ENCODE measurements at places on chromosomes 12 and 14.
A peak's percentile ranks its signal among the peaks of the same experiment; 100 is the strongest.

DNA sequence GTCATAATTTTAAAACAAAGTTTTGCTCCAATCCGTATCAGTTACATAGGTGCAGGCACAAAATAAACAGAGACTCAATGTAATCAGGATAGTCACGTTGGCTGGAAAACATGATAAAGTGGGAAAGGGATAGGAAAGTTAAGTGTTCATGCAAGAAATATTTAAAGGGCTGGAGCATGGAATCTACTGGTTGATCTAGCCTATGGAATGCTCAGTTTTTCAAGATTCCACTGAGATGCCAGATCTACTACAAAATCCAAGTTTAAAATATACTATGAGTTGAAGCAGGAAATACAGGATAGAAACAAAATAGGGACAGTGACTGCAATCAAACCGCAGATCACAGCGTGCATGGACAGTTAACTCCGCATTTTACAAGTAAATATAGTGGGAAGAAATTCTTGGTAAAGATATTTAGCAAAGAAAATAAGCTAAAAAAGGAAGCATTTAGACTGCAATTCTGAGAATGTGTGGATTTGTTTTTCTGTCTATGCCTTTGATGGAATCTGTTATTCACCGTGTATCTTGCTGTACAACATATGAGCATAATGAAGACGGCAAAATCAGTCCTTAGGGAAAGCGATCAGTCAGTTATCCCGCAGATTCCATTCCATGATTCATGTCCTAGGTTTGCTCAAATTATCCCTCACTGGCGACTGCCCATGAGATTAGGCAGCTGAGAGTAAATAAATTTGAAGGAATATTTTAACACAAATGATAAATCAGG lies 1044.3 kb downstream of the FLRT2 start:
- H3K4me3 ChIP-seq, result no peak overlapping the region
- H3K36me3 ChIP-seq, result no peaks in the 10 kb centered on the region
- no peak overlapping the region for H3K27ac ChIP-seq

GRCh38 chr14:21712036-21712435 lies 38.4 kb upstream of the OR4E1 start:
- H3K4me3 ChIP-seq, result peak overlapping the region; percentile 64
- H3K27ac ChIP-seq, result peak overlapping the region; percentile 42
- peaks cover 2% of the 10 kb centered on the region for H3K4me1 ChIP-seq

DNA sequence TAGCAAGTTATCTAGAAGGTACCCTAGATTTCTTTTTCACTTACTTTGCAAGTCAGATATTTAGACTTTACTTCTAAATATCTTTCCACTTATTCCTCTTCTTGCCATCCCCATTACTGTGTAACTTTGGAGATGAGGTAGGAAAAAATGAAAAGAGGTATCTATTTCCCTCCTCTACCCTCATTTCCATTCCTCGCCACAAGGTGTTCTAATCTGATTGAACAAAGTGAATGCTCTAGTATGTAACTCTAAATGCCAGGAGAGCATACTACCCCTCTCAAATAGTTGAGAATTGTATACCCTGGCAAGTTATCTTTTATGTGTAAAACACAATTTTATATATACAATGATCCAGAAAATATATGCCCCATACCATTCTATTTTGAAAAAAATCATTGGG lies 1.7 kb upstream of the LDHB start:
- no peak for DNase-seq
- H3K27ac ChIP-seq, result no peak overlapping the region
- peaks cover 24% of the 10 kb centered on the region for H3K4me1 ChIP-seq
- peaks cover 3% of the 10 kb centered on the region for H3K27me3 ChIP-seq

DNA sequence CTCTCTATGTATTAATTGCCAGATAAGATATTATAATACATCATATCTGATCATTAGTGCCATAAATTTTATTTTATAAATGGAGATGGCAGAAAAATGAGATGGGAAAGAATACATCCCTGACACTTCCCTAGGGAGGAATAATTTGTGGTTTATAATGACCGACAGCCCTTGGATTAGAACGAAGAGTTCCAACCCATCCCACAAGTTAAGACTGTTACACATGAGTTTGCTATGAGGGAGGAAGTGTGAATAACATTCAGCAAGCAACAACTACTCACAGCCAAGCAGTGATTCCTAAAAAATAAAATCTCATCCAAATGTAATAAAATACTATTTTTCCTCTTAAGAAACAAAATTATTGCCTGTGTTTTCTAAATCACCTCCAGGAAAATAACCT lies 299.0 kb downstream of the CCDC91 start:
- H3K27ac ChIP-seq, result no peak overlapping the region
- no peak for DNase-seq
- H3K4me3 ChIP-seq, result no peak overlapping the region

DNA sequence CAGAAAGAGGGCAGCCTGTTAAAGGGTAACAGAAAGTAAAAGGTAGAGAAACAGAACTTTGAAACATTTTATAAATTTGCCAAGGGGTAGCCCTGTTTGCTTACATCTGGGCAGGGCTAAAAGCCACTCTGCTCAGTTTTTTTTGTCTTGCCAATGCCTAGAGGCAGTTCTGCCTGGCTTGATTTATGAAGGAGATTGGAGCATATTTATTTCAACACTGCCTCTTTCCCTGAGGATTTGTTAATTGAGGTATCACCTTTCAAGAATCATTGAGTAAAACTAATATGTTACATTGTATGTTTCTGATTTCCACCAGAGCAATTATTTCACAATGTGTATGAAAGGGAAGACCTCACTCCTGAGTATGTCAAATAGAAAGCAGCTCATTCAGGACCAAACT lies 160.8 kb downstream of the GXYLT1 start:
- no peaks in the 10 kb centered on the region for H3K27me3 ChIP-seq
- no peaks in the 10 kb centered on the region for H3K4me1 ChIP-seq
- H3K27ac ChIP-seq, result no peak overlapping the region
